HepG2 (cell line): ENCODE measurements at places on chromosomes 5 and 9. TPM values are rescaled to one million over a fixed set of nuclear protein-coding genes. Genes with fewer than 3 reads are reported as not detected.

CAPSL gene
- not detected in 2 replicates for polyA plus RNA-seq

SPDL1 gene
- polyA plus RNA-seq = 5.2 and 10.9 TPM in 2 replicates

RECK gene
- polyA plus RNA-seq = 4.8 and 5.1 TPM in 2 replicates

KCNV2 gene
- polyA plus RNA-seq = not detected in 2 replicates

ANKRA2 gene
- 29.4 and 33.6 TPM in 2 replicates for polyA plus RNA-seq

RNF183 gene
- 6.5 and 7.3 TPM in 2 replicates for polyA plus RNA-seq

PCAT7 gene
- 3.8 and 3.9 TPM in 2 replicates for polyA plus RNA-seq

ZNF366 gene
- polyA plus RNA-seq = not detected in 2 replicates

DIMT1 gene
- 13.8 and 16.1 TPM in 2 replicates for polyA plus RNA-seq

TNFSF15 gene
- 0.03 and 0.12 TPM in 2 replicates for polyA plus RNA-seq

PLPP7 gene
- polyA plus RNA-seq = 0.33 and 0.67 TPM in 2 replicates

CKMT2 gene
- polyA plus RNA-seq = 8.8 and 11.5 TPM in 2 replicates

LYRM7 gene
- 2.4 and 3.0 TPM in 2 replicates for polyA plus RNA-seq

TEK gene
- not detected in 2 replicates for polyA plus RNA-seq

PCDHA12 gene
- 0.03 TPM in 1 of 2 replicates, not detected in the other for polyA plus RNA-seq

MYMK gene
- polyA plus RNA-seq = not detected in 2 replicates

MAP1B gene
- 3.3 and 3.5 TPM in 2 replicates for polyA plus RNA-seq

SNCAIP gene
- polyA plus RNA-seq = not detected in 2 replicates

FOXI1 gene
- not detected in 2 replicates for polyA plus RNA-seq

KCNMB1 gene
- not detected in 2 replicates for polyA plus RNA-seq

CDKN2B-AS1 gene
- 1.8 and 2.3 TPM in 2 replicates for polyA plus RNA-seq

SPINK7 gene
- polyA plus RNA-seq = 0.15 TPM in 1 of 2 replicates, not detected in the other

CCDC192 gene
- polyA plus RNA-seq = not detected in 2 replicates

DNAI1 gene
- polyA plus RNA-seq = not detected in 2 replicates

MYOZ3 gene
- 0.05 TPM in 1 of 2 replicates, not detected in the other for polyA plus RNA-seq

STING1 gene
- polyA plus RNA-seq = 4.4 and 5.1 TPM in 2 replicates

CXCL14 gene
- polyA plus RNA-seq = not detected in 2 replicates

SLC34A3 gene
- polyA plus RNA-seq = 0.07 and 0.20 TPM in 2 replicates

LCN2 gene
- 1.4 and 2.3 TPM in 2 replicates for polyA plus RNA-seq

FOXD4L6 gene
- polyA plus RNA-seq = 0.13 TPM in 1 of 2 replicates, not detected in the other

TRIM7 gene
- polyA plus RNA-seq = 0.10 and 0.13 TPM in 2 replicates

FUT7 gene
- 0.05 TPM in 1 of 2 replicates, not detected in the other for polyA plus RNA-seq

PKD2L2 gene
- not detected in 2 replicates for polyA plus RNA-seq

DCAF12 gene
- polyA plus RNA-seq = 37.4 and 38.8 TPM in 2 replicates

PCDHB6 gene
- polyA plus RNA-seq = 0.01 TPM in 1 of 2 replicates, not detected in the other

LECT2 gene
- polyA plus RNA-seq = not detected in 2 replicates

HRCT1 gene
- 0.13 and 0.44 TPM in 2 replicates for polyA plus RNA-seq

IFNB1 gene
- polyA plus RNA-seq = not detected in 2 replicates

FOXB2 gene
- not detected in 2 replicates for polyA plus RNA-seq

CAVIN4 gene
- 0.54 and 0.59 TPM in 2 replicates for polyA plus RNA-seq

OMD gene
- polyA plus RNA-seq = not detected in 2 replicates

KCTD16 gene
- 0.07 and 0.09 TPM in 2 replicates for polyA plus RNA-seq

PPWD1 gene
- 7.4 and 7.9 TPM in 2 replicates for polyA plus RNA-seq

XPA gene
- polyA plus RNA-seq = 2.3 and 2.5 TPM in 2 replicates

ANXA2R gene
- polyA plus RNA-seq = 1.3 TPM in 2 replicates

OR13C5 gene
- not detected in 2 replicates for polyA plus RNA-seq

CDC14B gene
- polyA plus RNA-seq = 18.2 and 25.8 TPM in 2 replicates

ACTBL2 gene
- not detected in 2 replicates for polyA plus RNA-seq
